Activated T-helper 9 cell treated with anti-CD3 and anti-CD28 coated beads, Interleukin-2, amount 50 U/mL, for 16 hours (primary cell): ENCODE measurements at places on chromosomes 5 and 9.

DNA sequence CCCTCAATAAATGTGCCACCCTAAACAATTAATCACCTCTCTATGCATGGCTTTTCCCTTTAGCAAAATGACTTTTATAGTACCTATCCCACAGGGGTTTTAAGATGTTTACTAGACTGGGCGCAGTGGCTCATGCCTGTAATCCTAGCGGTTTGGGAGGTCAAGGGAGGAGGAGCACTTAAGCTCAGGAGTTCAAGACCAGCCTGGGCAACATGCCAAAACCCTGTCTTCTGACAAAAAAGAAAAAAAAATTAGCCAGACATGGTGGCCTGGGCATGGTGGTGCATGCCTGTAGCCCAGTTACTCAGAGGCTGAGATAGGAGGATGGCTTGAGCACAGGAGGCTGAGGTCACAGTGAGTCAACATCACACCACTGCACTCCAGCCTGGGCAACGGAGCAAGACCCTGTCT lies 13.5 kb downstream of the SH3TC2 start:
- DNase-seq: no peak

GRCh38 chr5:68884883-68885282 lies 208.9 kb upstream of the SLC30A5 start:
- DNase-seq: no peak

- DNase-seq: no peak
These were observed 269.2 kb upstream of the SMARCA2 start for GRCh38 chr9:1745980-1746379.

DNA sequence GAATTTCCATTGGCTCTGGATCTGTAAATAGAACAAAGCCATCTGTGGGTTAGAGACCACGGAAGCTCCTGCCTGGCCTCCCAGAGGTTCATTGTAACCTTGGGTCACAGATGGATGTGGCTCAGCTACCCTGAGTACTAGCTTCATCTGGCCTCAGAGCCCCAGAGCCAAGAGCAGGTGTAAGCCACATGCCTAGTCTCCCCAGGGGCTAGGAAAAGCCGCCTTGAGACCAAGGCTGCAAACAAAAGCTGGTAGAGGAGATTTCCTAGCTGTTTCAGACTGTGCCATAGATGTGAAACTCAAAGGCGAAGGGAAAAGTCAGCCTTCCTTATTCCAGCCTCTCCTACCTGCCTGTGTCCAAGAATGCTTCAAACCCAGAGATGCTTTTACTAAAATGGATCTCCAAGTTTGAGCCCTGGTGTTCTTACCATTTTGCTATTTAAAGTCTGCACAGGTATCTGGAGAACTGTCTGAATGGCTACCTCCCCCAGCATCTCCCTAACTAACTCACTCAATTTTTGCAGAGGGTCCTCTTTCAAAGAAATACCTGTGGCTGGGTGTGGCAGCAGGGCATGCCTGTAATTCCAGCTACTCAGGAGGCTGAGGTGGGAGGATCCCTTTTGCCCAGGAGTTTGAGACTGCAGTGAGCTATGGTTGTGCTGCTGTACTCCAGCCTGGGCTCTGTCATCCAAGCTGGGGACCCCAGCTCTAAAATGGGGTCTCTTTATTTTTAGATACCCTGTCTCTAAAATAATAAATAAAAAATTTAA lies 42.3 kb upstream of the MAP1B start:
- DNase-seq: no peak

GRCh38 chr9:34957492-34958410 lies at the start of gene PHF24:
TSS of gene PHF24 (plus strand) at chr9:34958285. CDS start at chr9:34971299, 13,014 bp downstream.
- no peak for DNase-seq

DNA sequence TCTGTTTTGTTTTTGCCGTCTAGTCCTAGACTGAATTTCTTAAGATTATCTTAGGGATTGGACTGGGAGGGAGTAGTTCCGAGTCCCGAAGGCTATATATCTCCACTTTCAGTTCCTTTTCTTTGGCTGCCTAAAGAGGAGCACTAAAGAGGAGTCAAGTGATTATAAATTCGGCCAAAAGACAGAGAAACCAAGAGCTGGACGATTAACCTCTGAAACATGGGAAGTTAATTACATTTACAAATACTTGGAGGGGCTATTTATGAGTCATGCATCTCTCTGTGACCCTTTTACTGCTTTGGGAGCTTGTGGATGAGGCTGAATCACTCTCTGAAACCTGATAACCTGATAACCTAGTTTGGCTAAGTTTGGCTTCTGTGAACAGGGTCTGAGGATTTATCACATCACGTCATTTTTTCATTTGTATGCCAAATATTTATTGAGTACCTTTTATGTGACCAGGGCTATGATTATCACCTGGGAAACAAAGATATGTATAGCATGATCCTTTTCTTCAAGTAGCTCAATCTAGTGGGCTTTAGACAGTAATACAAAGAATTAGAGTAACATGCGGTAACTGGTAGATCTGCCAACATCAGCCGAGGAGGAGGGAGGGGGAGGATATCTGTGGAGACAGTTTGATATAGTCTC lies 180.9 kb downstream of the CD180 start:
- DNase-seq: no peak

DNA sequence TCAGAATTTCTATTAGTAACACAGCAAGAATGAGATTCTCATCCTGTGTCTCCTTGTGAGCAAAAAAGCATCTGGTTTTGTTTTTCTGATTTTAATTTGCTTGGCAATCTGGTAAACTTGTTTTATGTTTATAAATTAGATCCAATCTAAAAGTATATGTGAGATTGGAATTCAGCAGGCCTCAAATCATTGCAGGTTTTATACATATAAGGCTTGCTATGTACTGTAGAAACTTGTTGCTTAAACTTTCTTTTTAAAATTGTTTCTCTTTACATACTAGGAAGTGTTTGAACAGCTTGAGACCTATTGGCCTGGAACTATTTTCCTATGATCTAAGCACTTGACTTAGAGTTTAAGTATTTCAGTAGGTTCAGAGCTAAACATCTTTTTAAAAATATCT lies 1037.8 kb downstream of the NR2F1-AS1 start:
- DNase-seq: no peak

DNA sequence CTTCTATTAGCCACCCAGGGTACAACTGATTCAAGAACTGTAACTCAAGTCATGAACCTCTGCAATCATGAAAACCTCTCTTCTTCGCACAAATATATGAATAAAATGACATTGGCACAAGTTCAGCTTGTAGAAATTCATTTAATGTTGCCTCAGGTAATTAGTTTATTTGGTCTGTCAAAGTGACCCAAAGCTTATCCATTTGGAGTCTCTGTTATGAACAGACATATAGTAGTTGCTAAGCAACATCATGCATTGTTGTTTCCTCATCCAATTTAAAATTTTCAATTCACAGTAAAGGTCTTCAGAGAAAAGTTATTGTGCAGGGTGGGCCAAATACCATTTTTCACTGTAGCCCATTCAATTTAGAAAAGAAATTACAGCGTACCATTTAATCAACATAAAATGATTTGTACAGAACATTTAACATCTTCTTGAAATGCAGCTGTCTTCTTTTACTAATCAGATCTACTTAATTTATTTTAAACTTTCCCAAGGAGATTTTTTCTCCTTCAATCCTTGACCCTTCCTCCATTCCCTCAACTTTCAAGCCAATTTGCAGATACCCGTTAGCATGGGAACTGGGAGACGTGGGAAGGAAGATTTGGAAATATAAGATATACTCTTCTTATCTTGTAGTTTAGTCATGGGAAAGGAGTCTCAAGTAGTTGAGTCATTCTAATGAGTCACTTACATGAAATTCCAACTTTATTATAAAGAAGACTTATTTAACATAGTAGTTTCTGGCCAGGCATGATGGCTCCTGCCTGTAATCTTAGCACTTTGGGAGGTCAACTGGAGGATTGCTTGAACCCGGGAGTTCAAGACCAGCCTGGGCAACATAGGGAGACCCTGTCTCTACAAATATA lies 231.3 kb downstream of the ATPSCKMT start:
- no peak for DNase-seq

- DNase-seq: no peak
These were observed 776 bp upstream of the TERT start for GRCh38 chr5:1295650-1296037.

DNA sequence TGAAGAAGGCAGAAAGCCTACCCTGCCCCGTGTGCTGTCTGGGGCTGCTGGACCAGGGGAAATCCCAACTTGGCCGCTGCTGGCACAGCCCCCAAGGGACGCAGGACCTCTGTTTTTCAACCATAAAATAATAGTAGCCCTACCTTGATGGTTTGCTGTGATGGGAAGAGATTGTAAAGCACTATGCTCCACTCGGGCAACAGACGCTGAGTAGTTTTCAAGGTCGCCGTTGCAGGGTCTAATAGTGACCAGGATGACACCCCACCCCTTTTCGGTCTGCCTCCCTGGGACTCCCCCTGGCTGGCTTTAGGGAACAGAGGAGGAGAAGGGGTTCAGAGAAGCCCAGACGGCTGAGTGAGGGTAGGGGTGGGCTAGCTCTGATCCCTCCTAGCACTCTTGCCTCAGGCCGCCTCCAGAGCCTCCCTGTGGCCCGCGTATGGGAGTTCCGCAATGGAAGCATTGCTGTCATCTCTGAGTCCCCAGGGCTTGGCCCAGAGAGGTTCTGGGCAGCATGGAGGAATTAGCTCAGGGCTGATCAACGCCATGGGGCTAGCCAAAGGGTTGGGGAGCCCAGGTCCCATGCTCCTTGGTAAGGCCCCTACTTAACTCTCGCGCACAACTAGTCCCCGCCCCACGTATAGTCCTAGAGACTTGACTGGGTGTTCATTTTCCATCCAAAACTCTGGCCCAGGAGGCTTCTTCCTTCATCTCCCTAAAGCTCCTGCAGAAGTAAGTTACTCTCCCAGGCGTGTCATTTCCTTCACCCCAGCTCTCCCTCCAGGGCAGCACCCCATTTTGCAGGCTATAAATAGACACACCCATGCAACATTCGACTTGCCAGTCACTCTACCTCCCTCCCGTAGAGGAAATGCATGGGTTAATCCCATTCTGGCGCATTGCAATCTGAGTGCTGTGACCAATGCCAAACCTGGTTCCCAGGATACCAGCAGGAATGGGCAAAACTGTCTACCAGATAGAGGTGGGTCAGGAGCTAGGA lies 1.1 kb upstream of the IRF1 start:
- DNase-seq: no peak

GRCh38 chr5:53116597-53116996 lies 7.0 kb upstream of the MOCS2 start:
- DNase-seq: no peak

GRCh38 chr5:54758038-54758437 lies 227.4 kb downstream of the ESM1 start:
- no peak for DNase-seq

DNA sequence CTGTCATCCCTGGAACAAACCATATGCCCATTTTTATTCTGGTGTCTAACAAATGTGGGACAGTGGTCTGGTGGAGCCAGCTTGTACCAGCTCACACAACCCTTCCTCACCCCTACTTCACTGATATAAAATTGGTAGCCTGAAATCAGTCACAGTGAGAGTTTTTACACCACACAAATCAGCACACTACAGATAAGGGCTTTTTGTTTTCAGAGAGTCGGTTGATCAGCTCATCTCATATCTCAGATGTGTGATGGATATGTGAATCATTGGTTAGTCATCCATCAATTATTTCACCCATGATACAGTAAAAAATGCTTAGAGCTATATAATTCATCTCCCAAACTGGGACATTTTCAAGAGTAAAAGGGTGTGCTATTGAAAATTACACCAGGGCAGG lies 529.2 kb downstream of the EBF1 start:
- no peak for DNase-seq

DNA sequence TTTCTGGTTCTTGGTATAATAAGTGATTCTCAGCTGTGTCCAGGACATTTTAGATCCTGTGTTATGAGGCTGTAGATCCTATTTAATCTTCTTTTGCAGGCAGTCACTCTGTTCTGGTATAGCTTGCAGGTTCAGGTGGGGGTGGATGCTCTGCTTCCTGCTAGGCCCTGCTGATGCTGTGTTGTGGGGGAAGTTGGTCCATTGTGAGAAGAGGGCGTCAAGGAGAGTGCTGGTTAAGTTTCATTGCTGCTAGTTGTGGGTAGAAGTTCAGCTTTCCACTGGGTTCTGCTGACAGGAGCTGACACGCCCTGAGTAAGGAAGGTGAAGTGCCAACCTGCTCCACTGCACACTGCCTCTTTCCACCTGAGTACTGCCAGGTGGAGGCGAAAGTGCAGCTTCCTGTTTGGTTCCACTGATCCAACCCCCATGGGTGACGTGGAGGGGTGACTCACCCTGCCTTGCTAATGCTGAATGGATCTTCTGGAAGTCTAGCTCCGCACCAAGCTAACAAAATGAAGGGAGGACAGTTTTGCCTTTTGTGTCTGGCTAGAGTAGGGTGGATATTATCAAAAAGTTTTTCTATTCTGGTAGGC lies 16.3 kb downstream of the NMRK1 start:
- peak; percentile 44 for DNase-seq

DNA sequence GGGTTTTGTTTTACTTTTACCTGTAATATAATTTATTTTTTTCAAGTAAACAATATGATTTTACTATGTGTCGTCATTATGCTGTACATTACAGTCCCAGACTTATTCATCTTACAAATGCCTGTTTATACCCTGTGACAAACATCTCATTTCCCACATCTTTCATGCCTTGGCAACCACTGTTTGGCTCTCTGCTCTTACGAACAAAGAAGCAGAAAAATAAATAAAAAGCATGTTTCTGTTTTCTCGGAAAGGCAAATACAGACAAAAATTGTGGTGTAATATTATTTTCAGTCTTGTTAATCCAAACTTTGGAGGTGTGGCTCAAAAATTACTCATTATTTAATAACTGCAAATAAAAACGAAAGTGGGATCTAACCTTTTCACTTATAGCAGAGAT lies 393.0 kb downstream of the CDH12 start:
- DNase-seq: no peak

DNA sequence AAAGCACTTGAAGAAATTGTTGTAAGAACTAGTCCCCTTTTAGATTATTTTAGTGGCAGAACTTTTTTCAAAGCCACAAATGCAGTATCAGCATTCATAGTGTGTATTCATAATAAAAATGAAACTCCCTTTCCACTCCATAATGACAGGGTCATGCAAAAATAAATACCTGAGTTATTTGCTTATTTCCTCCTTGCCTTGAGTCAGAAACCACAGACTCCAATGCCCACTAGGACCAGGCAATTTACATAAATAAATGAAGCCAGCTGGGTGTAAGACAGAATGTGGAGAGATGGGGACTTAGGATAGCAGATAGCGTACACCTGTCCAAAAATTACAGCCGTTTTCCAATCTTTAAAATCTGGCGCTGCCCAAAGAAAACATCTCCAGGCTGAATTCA lies 417.8 kb downstream of the TMEM161B start:
- DNase-seq: no peak

DNA sequence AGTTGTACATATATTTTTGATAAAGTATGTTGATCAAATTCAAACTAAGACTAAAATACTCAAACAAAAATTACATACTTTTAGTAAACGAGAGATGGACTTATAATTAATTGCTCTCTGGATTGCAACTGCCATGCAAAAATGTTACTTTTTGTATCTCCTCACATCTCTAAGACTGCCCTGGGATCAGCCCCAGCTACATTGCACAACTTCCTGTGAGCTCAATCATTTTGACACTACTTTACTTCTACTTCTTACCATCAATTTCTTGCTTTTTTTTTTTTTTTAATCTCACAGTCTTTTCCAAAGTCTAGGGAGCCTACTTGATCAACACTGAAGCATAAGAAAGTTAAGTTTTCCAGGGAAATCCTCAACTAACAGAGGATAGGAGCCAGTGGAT lies 506.0 kb upstream of the CDH10 start:
- DNase-seq: no peak
